ENCODE measurements at places on chromosomes 2 and 18.

DNA sequence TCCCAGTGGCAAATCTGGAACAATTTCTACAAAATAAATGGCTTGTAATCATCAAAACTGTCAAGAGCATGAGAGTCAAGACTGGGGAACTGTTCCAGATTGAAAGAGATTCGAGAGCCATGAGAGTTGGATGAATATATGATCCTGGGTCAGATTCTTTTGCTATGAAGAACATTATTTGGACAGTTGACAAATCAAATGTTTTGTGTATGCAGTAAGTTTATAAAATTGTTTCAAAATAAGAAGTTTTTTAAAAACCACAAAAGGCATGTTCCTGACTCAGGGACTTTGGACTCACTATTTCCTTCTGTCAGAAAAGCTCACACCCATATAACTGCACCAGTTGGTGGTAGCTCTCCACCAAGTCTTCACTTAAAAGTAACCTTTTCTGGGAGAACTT is 38.5 kb downstream of the ROCK2 start:
- no peak for DNase-seq

GRCh38 chr18:41038071-41038470 is 917.0 kb upstream of the PIK3C3 start:
- DNase-seq: no peak

- no peak for DNase-seq
Measured at GRCh38 chr2:178279142-178279541, 84.8 kb downstream of the OSBPL6 start.

DNA sequence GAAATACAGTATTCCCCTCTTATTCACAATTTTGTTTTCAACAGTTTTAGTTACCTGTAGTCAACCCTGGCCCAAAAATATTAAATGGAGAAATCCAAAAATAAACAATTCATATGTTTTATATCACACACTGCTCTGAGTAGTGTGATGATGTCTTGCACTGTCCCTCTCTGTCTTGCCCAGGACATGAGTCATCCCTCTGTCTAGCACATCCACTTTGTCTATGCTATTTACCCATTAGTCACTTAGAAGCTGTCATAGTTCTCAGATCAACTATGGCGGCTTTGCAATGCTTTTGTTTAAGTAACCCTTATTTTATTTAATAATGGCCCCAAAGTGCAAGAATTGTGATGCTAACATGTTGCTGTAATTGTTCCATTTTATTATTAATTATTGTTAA is 380.6 kb upstream of the REG3G start:
- DNase-seq: no peak

DNA sequence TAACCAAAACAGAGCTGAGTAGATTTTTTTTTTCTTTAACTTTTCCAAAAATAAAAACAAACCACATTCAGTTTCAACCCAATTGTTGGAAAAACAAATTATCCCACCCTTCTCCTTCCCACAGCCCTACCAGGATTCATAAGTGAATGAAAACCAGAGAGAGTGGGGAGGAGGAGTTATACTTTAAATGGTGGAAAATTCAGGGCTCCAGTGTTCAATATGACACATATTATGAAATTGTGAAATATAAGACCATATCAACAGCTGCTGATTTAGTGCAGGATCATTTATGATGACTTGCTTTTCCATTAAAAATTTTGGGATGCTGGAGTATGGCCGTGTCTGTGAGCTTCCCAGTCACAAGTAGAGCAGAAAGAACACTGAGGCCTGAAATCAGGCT is 26.7 kb downstream of the COLEC12 start:
- no peak for DNase-seq

DNA sequence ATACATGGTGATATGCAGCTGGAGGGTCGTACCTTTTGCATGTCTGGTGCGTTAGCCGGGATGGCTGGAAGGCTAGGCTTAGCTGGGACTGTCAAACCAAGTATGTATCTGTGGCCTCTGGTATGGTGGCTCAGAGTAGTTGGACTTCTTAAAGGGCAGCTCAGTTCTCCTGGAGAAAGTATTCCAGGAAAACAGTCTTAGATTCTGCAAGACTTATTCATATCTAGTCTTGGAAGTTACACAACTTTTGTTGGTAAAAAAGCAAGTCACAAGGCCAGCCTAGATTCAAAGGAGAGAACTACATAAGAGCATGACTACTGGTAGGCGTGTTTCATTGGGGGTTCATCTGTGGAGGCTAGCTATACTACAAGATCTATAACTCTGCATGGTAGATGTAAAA is 45.5 kb downstream of the EML4 start:
- DNase-seq: no peak

GRCh38 chr2:71661782-71662181 is 208.4 kb downstream of the DYSF start:
- DNase-seq: no peak

GRCh38 chr2:120319123-120319522 is 26.8 kb upstream of the INHBB start:
- no peak for DNase-seq

GRCh38 chr2:163490281-163490680 is 245.5 kb downstream of the FIGN start:
- DNase-seq: no peak

DNA sequence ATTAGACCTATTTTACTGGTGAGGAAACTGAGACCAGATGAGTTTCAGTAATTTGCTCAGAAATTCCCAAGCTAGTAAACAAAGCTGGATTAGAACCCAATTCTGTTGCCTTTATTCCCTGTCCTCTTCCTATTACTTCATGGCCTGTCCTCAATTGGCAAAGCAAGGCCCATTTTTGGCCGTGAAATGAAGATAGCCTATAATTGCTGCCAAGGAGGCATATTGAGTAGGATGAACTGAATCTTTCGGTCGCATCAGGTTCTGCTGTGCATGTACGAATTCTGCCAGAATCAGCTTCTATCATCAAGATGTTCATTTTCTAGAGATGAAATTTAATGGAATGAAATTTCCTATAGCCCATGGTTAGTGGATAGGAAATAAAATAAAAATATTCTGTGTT is 1485.2 kb upstream of the PIK3C3 start:
- DNase-seq: no peak
